SHP77 (cell line): ENCODE measurements at places on chromosomes 12 and 14.

DNA sequence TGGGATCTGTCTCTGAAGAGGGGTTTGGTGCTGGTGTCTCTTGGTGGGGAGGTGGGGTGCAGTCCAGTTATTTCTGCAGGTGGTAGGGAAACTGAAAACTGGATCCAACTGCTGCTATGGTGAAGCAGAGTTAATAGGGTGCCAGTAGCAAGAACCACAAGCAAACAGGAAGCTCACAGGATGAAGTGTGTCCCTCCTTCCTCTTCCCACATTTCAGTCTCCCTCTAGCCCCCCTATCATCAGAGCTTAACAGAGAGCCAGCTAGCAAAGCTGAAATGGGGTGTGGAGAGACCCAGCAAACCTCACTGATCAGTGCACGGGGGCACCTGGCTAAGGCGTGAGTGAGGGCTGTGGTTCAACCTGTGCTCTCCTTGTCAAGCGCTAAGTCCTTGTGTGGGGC, 69.1 kb upstream of the C12orf71 start:
- DNase-seq, result no peak

GRCh38 chr12:103773109-103773910, 67.7 kb downstream of the NT5DC3 start:
- no peak for DNase-seq

- no peak for DNase-seq
These were observed 1.2 kb downstream of the SRSF9 start for GRCh38 chr12:120468325-120468820.

- DNase-seq, result no peak
These were observed 68.0 kb upstream of the AMIGO2 start for GRCh38 chr12:47147739-47148138.

DNA sequence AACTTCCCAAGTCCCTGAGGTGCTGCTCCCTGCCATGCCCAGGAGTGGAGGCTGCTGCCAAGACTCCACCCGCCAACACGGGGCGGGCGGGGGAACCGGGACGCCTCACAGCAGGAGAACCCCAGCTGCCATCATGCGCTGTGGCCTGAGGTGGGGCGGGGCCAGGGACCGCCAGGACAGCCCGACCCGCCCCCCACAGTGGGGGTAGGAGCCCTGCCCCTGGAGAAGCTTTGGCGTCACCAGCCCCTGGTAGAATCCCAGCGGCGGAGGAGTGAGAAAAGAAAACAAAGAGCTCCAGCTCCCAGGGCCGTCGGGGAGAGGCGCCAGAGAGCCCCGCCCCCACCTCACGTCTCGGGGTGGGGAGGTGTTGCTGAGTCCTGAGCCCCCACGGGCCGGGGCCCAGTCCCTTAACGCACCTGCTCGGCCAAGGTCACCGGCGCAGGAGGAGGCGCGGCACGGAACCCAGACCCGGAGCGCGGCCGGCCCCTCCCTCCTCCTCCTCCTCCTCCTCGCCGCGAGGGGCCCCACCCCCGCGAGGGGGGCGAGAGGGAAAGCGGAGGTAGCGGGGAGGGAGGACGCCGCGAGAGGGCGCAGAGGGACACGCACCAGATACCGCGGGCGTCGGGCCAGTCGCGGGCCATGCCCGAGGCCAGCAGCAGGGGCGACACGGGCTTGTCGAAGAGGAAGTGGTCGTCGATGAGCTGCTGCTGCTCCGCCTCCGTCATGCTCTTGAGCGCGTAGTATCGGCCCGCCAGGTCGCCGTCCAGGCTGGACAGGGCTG, 1.8 kb downstream of the CKB start:
- DNase-seq, result peak; percentile 48

DNA sequence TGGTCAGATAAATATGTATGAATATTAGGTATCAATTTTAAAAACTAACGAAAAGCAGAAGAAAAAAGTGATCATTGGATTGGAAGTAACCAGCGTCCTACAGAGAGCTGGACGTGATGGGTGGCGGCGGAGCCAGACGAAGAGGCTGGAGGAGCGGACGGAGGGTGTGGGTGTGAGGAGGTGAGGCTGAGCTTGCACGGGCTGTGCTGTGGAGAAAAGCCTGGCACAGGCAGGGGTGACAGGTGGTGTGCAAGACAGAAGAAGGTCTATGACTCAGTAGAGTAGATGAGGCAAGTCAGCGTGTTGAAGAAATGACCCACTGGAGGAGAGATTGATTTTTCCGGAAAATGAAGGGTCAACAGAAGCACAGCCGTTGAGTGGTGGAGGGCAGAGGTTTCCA, 56.4 kb downstream of the FZD10 start:
- no peak for DNase-seq

GRCh38 chr12:113469949-113470743, 1.5 kb downstream of the LHX5 start:
- no peak for DNase-seq

- no peak for DNase-seq
These were observed 9.7 kb upstream of the ATL1 start for GRCh38 chr14:50550294-50550693.

GRCh38 chr12:30930641-30931040, 4.1 kb downstream of the TSPAN11 start:
- DNase-seq, result no peak

DNA sequence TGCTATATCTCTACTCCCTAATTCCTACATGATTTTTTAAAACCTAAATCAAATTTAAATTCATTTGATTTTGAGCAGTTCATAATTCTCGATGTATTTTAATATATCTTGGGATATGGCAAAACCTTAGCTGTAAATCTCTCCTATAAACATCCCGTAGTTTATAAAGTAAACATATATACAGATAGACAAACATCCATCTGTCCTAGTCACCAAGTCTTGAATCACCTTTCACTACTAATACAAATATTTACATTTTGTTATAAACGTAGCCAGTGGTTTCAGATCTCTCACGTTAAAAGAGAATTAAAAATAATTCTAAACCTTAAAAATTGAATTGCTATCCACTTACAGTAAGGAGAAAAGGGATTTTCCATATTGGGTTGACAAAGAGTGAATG, 107.0 kb downstream of the TSHR start:
- no peak for DNase-seq

- no peak for DNase-seq
These were observed 3.8 kb upstream of the RPAP3 start for GRCh38 chr12:47709671-47710070.

GRCh38 chr12:29578070-29578469, 80.6 kb upstream of the OVCH1 start:
- DNase-seq, result no peak

DNA sequence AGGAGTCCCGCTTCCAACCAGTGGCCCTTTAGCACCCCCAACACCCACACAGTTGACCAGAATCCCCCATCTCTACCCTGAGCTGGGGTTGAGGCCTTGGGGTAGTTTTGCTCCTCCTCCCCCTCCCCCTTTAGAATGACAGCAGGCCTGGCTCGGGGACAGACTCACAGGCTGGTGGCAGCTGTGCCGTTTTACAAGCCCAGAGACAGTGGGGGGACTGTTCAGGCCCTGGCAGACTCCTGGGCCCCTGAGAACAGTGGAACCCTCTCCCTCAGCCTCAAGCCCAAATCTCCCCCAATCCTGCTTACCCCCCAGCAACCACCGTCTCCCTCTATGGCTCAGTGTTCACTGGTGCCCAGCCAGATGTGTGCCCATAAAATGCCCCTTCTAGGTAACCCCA, 10.1 kb downstream of the TMEM119 start:
- no peak for DNase-seq

DNA sequence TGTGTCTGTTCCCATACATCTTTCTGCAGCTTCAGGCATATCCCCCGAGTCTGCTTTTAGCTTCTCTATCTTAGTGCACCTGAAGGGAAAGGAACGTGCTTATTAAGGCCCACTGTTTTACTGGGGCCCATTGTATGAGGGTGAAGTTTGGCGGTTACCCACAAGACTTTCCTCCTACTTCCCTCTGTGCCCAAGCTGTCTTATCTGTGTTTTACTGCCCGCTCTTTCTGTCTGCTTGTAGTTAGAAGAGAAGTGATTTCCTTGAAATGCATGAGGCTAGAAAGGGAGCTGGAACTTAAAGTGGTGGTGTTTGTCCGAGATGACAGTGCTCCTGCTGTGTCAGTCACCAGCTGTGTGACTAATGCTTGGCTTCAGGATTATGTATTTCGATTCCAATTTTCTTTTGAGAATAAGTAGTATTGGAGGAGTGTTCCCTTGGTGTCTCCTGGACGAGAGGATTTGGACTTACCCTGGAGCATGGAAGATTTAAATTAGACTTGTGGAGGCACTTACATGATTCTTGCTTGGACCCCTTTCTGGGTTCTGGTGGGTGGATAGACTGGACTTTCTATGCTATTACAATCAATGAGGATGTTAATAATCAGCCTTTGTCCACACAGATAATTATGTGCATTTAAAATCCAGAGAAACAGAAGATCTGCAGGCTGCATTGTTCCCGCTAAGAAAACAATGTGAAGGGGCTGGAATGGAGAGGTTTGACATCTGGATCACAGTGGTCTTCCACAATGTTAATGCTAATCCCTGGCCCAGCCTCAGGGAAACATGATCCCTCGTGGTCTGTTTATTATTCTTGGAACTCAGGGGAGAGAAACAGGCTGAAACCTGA, 13.9 kb upstream of the KRT86 start:
- no peak for DNase-seq

- no peak for DNase-seq
These were observed 64.6 kb downstream of the EP400 start for GRCh38 chr12:132014092-132014914.

DNA sequence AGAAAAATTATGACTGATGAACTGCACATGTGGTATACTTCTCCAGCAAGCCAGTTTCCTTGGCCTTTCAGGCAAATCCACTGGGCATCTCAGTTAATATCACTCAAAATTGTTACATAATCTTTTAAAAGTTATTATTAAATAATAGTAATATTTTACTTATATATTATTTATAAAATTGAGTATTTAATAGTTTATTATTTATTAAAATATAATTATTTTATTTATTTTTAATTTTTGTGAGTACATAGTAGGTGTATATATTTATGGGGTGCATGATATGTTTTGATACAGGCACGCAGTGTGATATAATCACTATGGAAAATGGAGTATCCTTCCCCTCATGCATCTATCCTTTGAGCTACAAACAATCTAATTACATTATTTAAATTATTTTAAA, 384.1 kb upstream of the LRFN5 start:
- DNase-seq, result no peak

GRCh38 chr14:24337144-24337823, 2.4 kb upstream of the ADCY4 start:
- DNase-seq, result no peak

GRCh38 chr12:124316257-124316900, 21.5 kb downstream of the RFLNA start:
- no peak for DNase-seq

DNA sequence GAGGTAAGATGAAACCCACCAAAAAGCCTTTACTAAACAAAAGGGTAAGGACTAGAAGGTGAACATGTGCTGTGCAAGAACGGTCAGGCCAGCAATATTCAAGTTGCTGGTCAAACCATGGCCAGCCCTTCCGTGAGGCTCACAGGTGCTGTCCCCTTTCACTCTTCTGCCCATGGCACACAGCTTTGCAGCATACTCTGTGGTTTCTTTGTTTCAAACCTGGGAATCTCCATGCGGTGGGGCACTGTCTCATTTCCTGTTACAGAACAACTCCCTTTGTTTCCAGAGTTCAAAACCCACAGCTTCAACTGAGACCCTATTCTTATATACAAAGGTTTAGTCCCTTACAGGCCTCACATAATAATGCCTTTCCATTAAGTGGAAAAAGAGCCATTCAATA, 1.7 kb upstream of the OVCH1 start:
- no peak for DNase-seq

GRCh38 chr12:27899151-27899661, 73.3 kb downstream of the PTHLH start:
- DNase-seq, result no peak

- DNase-seq, result no peak
These were observed 20.3 kb upstream of the FAIM2 start for GRCh38 chr12:49923880-49924556.

GRCh38 chr14:54787261-54787660, 115.4 kb downstream of the GCH1 start:
- no peak for DNase-seq

DNA sequence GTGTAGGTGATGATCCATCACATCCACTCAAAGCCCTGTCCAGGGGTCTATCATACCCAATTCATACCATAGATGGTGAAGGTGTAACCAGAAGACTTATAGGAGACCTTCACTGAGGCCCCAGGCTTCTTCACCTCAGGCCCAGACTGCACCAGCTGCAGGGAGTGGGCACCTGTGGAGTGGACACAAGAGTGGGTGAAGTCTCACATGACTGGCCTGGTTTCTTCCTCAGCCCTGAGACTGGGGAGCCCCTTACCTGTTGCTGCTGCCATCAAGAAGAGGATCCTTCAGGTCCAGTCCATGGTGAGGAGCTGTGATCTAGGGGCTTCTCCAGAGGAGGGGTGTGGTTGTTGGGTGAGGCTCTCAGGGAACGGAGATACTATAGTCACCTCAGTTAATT, 851.0 kb downstream of the TMEM121 start:
- DNase-seq, result no peak

- no peak for DNase-seq
These were observed 11.7 kb downstream of the TULP3 start for GRCh38 chr12:2902272-2902880.

DNA sequence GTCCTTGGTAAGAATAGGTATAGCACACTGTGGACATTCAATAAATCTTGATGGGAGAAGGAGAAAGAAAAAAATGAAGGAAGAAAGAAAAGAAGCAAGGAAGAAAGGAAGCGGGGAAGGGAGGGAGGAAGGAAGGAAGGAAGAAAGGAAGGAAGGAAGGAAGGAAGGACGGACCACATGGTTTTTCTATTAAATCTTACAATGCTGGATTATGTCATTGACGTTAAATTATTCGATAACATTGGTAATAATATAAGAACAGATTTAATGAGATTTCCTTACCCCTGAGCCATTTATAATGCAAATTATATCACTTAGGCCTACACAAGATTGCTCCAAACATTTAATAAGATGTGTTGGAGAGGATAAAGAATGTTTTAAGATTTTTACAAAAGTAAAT, 124.9 kb upstream of the SYT1 start:
- DNase-seq, result no peak

DNA sequence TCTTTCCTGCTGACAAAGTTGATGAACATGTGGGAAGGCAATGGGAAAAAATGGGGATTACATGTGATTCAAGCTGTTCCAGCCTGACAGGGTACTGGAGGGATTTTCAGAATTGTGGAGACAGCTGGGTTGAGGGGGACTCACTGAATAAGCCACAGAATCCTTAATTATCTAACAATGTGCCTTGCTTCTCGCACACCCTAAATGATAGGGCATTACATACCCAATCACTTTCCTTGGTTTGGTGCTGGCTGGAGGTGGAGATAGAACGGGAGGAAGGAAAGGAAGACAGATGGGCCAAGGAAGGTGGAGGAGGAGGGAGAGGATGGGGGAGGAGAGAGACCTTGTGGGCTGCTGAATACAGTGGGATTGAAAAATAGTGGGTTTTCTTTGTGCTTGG, 20.7 kb downstream of the PELI2 start:
- no peak for DNase-seq
